ENCODE measurements at places on chromosomes 7 and 10.
A peak's percentile ranks its signal among the peaks of the same experiment; 100 is the strongest.

GRCh38 chr7:154853727-154854095, 149.2 kb downstream of the PAXIP1 start:
- DNase-seq: no peak

GRCh38 chr7:110311556-110311955, 779.4 kb upstream of the LRRN3 start:
- DNase-seq: no peak

DNA sequence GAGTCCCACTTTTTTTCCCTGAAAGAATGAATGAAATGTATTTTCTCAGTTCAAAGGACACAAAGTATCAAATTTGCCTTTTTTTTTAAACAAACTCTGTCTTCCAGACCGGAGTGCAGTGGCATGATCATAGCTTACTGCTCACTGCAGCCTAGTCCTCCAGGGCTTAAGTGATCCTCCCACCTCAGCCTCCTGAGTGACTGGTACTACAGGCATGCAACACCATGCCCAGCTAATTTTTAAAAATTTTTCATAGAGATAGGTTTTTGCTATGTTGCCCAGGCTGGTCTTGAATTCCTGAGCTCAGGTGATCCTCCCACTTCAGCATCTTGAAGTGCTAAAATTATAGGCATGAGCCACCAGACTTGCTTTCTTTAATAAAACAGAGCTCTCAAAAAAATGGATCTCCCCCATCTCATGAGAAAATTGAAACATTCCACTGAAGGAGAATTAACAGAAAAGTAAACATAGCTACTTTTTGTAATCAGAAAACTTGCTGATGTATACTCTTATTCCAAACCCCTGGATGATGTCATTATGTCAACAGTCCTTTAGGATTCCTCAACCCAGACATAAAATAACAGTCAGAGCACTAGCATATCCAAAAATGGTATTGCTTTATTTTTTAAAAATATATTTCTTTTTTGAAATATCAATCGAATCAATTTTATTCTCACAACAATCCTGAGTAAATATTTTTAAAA, 12.3 kb upstream of the TRDMT1 start:
- DNase-seq: no peak

GRCh38 chr7:45177801-45178200, 20.2 kb downstream of the RAMP3 start:
- DNase-seq: no peak

DNA sequence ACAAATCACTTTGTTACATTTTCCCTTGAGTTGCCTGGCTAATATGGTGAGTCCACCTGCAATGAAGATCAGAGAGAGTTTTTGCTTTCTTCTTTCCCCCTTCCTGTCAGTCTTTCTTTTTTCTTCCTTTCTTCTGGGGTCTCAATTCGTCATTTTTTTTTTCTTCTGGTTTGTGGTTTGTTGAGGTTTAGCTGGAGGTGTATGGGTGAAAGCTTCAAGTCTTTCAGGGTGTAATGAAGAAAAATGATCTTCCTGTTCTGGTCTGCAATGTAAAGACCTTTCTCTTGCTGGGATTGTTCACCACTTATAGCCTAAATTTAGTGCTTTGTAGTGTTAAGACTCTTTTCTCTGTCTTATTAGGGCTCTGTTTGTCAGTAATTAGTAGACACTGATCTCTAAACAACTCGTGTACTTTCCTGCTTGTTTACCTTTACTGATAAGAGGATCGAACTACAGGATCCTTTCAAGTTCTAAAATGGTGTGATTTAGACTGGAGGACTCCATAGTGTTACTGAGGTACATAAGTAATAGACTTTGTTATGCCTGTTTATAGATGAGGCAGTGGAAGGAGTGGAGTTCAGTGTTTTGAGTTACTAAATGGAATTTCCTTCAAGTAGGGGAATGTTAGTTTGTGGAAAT, 129.1 kb downstream of the SUGCT start:
- DNase-seq: no peak

DNA sequence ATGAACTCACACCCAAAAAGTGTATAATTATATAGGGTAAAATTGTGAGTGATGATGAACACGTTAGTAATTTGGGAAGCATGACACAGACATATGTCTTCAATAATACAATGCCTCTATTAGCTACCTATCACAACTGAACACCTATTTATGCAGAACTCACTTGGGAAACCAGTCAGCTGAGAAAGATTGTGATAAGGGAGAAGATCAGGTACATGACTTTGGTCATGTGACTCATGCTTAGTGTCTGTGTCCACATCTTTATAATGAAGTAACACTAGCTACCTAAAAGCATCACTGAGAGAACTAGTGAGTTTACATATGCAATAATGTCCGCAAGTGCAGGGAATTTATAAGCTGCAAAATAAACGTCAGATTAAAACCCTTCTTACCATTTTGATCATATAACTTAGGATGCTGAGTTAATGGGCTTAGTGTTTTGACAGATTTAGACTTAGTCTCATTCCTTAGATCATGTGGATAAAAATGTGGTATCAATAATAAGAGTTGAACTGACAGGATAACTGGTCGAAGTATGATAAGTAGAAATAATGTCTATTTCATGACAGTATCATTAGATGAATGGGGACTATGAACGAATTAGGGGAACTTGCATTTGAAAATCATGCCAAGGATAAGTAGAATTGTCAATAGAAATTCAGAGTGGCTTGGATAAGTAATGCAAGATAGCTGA, 11.6 kb downstream of the VWDE start:
- no peak for DNase-seq

GRCh38 chr7:132112106-132112505, 464.2 kb downstream of the PLXNA4 start:
- DNase-seq: no peak

GRCh38 chr10:22651276-22651980, 63.0 kb downstream of the PIP4K2A start:
- no peak for DNase-seq

- no peak for DNase-seq
These were observed 192.1 kb downstream of the LRMDA start for GRCh38 chr10:75623310-75624093.

DNA sequence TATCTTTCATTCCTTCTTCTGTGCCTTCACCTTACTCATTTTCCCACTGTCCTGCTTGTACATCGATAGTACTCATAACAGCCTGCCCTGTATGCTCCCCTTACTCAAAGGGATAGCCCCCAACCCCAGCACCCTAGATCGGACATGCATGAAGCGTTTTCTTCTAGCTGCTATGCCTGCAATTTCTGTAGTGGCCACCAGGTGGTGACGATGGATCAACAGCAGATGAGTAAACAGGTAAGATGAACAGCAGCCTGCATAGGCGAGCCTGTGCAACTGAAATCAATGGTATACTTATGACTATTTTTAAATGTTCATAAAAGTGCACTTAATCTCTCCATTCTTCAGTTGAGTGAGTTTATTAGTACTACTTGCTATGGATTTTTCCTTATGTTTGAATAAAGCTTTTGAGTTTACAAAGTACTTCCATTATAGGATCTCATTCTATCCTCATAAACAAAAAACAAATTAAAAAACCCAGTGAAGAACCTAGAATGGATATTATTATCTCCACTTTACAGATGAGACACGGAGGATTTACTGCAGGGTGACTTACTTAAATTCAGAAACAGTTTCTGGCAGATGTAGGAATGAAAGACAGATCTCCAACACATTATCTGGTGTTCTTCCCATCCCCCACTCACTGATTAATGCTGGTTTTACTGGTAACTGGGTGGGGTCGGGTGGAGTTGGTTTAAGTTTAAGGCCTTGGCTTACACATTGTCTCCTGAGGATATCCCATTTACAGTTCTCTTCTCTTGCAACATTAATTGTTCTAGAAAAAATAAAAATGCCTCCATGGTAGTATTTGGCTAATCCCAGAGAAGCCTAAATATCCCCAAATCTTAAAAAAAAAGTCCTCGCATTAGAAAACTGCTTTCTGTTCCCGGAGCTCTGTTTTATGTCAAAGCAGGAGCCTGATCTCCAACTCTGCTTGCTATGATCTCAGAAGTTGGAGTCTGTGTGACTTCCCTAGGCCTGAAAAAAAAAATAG, 222.1 kb downstream of the GLI3 start:
- DNase-seq: peak; percentile 13

DNA sequence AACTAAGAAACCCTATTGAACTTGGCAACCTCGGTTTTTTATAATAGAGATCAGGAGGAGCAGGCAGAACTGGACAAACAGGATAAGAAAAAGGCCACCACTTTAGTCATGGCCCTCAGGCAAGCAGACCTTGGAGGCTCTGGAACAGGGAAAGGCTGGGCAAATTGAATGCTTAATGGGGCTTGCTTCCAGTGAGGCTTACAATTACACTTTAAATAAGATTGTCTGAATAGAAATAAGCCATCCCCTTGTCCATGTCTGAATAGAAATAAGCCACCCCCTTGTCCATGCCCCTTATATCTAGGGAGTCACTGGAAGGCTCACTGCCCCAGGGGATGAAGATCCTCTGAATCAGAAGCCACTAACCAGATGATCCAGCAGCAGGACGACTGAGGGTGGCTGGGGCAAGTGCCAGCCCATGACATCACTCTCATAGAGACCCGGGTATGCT, 40.6 kb downstream of the AKR1B15 start:
- no peak for DNase-seq

GRCh38 chr7:45653209-45653907, 79.2 kb downstream of the ADCY1 start:
- DNase-seq: no peak

DNA sequence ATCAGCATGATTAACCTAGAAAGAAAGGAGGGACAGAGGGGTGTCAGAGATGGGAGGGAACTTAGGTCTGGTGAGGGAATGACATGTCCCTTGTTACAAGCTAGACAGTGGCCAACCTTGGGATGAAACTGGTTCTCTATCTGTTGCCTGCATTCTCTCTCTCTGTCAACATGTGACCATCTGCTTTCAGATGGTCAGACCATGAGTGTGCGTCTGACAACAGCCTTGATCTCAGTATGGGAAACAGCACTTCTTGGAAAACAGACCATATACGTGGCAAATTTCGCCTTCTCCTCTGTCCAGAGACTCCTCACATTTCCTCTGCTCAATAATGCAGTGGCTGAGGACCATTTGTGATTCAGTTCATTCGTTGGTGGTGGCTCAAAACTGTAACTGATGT, 845.9 kb downstream of the TYW1 start:
- DNase-seq: no peak

DNA sequence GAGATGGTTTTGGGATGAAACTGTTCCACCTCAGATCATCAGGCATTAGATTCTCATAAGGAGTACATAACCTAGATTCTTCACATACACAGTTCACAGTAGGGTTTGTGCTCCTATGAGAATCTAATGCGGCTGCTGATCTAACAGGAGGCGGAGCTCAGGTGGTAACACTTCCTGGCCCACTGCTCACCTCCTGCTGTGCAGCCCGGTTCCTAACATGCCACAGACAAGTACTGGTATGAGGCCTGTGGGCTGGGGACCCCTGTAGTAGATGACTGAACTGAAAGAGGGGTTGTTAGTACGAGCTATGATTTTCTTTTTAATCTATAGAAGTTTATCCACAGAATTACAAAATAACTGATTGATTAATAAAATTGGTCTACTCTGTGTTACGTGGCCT, 48.1 kb downstream of the DGKB start:
- DNase-seq: no peak

DNA sequence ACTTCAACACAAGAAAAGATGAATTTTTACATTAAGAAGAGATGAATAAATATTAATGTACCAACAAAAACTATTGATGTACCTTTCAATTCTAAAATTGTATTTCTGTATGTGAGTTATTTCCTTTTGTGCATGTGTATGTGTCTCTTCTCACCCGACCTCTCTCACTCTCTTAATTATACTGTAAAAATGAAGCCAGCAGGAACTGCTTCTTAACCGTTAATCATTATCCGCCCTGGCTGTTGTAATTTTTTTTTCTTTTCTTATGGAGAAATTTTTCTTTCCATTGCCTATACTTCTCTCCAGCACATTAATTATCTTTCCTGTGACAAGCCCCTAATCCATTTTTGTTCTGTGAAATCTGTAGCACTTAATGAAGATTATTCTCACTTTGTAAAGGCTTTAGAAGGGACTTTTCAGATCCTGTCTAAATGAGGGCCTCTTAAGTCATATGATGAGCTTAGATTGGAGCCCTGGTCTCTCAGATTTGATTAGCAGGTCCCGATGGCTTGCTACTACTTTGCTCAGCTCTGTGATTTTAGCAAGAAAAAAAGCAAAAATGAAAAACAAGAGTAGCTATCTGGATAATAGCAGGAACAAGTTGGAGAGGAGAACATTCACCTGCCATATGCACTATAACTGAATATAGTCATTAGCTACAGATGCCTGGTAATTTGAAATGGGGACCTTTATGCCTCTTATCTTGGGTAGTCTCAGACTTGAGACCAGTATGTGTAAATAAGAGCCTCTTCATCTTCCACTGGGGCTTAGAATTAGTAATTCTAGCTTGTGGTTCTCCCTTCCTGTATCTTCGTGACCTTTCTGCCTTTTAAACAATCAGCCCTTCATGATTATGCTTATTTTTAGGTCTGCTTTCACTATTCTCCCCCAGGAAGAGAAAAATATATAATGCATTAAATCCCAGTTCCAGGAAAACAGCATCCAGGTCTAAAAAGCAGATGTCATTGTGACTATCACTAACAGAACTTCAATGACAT, 80.0 kb upstream of the COL1A2 start:
- no peak for DNase-seq

DNA sequence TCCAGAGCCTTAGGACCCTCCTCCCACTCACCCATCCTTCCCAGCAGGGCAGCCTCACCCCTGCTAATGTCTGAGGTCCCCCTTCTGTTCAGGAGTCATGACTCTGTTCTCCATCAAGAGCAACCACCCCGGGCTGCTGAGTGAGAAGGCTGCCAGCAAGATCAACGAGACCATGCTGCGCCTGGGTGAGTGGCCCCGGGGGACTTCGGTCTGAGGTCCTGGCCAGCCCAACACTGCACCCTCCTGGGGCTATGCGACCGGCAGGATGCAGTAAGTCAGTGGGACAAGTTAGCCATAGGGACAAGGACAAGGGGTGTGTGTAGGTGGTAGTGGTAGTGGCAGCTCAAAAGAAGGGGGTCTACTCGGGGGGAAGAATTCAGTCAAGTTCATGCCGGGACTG, 16.2 kb upstream of the AHCYL2 start:
- no peak for DNase-seq

Measured in CD4-positive, alpha-beta T cell treated with Interleukin-1 beta for 1 hour (primary cell).